ENCODE measurements at places on chromosomes 13 and 19.
A peak's percentile ranks its signal among the peaks of the same experiment; 100 is the strongest.

DNA sequence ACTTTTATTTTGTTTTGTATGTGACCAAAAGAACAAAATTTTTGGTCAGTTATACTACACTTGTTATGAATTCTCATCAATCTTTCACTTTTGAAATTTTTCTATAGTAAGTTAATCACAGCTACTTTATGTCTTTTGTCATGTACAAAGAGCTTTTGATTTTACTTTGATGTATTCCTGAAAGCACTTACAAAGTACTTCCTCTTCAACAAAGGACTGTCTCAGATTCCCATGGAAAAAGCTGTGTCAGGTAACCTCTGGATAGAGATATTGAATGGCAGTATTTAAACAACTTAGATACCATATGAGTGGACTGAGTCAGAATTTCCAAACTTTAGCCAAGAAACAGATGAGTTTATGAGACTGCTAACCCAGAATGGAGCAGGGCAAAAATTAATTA, 689.3 kb upstream of the ATXN8OS start:
- no peak for DNase-seq

DNA sequence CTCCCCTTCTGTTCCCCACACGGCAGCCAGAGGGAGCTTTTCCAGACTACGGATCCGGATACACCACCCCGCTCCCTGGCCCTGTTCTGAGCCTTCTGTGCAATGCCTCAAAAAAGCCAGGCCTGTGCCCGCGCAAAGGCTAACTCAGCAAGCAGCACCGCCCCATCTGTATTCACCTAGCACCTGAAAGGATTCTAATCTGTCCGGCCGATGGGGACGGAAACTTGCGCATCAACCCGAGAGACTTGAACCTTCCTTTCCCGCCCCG, 589 bp downstream of the ZBTB45 start:
- peak; percentile 54 for DNase-seq

DNA sequence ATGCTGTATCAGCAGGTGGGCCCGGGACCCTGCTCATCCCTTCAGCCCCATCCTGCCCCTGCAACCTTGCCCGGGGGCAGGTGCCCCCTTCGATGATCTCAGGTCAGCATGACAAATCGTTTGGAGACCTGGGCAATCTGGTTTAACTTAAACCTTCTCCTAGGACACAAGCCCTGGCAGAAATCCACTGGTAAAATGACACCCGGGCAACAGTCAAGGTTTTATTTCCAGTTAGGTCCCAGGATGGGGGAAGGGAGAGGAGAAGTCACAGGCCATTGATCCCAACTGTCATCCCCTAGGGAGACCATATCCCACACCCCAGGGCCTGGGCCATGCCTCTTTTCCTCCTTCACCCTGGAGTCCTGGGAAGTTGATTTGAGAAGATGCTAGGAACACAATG, 1.8 kb upstream of the PLIN5 start:
- no peak for DNase-seq

DNA sequence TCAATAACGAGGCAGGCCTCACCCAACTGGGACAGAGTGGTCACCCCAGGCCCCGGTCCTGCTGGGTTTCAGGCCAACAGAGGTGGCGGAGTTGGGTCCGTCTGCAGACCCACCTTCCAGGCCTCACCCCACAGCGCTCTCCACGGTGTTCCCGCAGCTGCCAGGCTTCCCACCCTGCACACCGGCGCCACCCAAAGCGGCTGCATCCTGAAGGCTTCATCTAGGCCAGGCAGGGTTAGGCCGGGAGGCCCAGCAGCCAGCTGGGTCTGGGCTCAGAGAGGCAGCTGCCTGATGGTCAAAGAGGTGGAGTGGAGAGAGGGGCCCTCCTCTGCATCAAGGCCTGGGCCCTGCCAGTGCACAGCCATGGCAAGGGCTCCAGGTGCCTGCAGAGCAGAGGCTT, 44.1 kb downstream of the EPSTI1 start:
- no peak for DNase-seq

DNA sequence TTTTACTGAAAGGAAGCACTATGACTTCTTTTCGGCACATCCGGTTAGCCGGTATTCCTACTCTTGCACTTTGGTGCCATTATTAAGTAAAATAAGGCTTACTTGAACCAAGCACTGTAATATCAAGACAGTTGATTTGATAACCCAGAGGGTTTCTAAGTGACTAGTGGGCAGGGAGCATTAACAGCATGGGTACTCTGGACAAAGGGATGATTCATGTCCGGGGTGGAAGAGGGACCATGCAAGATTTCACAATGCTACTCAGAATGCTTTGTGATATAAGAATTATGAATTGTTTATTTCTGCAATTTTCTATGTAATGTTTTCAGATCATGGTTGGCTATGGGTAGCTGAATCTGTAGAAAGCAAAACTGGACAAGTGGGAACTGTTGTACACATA, 282.1 kb downstream of the TDRD3 start:
- DNase-seq = no peak

GRCh38 chr13:107339209-107339608, 771.3 kb upstream of the ARGLU1 start:
- DNase-seq = no peak

DNA sequence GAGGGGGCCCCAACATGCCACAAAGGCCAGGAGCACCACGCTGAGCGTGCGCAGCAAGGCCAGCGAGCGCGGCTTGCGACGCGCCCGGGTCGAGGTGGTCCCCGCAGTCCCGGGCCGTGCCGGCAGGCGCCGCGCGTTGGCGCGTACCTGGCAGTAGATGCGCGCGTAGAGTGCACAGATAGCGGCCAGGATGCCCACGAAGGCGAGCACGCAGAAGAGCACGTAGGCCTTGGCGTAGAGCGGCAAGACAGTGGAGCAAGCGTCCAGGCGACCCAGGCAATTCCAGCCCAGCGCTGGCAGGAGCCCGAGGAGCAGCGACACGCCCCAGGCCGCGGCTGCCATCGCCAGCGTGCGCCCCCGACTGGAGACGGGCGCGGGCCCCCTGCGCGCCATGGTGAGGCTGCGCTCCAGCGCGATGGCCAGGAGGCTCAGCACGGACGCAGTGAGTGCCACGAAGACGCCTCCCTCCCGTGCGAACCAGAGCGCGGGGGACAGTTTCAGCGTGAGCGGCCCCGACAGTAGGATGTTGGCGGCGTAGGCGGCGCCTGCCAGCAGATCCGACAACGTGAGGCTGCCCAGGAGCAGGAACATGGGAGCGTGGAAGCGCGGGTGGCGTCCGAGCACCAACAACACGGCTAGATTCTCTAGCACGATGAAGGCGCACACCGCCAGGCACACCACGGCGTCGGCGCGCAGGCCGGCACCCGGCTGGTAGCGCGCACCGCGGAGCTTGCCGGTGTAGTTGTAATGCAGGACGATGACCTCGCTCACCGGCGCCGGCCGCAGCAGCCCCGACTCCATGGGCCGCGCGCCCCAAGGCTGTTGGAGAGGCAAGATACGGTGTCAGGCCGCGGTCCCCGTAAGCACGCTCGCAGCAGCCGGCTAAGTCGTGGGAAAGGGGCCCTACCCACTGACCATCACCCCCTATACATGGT, 2.8 kb downstream of the S1PR5 start:
- DNase-seq = no peak

GRCh38 chr13:38381890-38382289, 32.2 kb downstream of the UFM1 start:
- no peak for DNase-seq

- DNase-seq = no peak
Measured at GRCh38 chr13:73837147-73837546, 297.1 kb downstream of the KLF12 start.

GRCh38 chr19:16773939-16774338, 54.3 kb downstream of the NWD1 start:
- DNase-seq = no peak

GRCh38 chr13:77893066-77893465, 25.6 kb downstream of the EDNRB start:
- DNase-seq = no peak

GRCh38 chr13:95546919-95547318, 5.6 kb upstream of the CLDN10 start:
- DNase-seq = no peak

DNA sequence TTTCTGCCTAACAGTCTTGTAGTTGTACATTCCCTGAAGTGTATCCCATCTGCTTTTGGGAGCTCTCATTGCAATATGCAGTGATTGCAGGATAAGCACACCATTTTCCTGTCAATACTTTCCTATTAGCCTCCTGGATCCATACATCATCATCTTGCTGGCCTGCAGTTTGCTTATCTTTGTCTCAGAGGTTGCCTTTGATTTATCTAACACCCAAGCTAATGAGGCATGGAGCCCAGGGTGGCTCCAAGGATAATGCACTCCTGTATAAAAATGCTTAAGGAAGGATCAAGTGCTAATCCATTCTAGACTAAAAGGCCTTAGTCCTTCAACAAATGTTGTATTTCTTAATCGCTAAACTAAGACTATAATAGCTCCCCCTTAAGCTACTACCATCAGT, 161.6 kb upstream of the OBI1 start:
- no peak for DNase-seq

GRCh38 chr13:46361276-46361934, 25.6 kb downstream of the RUBCNL start:
- no peak for DNase-seq

GRCh38 chr19:23273022-23273589, 22.9 kb upstream of the ZNF724 start:
- no peak for DNase-seq

GRCh38 chr13:50882816-50883435, 26.7 kb upstream of the RNASEH2B start:
- DNase-seq = no peak

DNA sequence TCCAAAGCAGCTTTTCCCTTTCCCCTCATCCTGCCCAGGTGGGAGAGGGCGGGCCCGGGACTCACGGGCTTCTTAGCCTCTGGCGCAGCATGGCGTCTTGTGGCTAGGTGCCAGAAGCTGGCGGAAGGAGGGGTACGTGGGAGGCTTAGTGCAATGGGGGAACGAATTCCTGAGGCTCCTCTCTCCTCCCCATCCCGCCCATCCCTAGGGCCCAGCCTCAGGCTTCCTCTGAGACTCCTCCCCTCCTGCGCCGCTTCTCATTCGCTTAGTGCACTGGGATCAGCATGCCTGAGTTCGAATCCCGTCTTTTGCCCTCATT, 297.8 kb downstream of the ZNF536 start:
- no peak for DNase-seq

DNA sequence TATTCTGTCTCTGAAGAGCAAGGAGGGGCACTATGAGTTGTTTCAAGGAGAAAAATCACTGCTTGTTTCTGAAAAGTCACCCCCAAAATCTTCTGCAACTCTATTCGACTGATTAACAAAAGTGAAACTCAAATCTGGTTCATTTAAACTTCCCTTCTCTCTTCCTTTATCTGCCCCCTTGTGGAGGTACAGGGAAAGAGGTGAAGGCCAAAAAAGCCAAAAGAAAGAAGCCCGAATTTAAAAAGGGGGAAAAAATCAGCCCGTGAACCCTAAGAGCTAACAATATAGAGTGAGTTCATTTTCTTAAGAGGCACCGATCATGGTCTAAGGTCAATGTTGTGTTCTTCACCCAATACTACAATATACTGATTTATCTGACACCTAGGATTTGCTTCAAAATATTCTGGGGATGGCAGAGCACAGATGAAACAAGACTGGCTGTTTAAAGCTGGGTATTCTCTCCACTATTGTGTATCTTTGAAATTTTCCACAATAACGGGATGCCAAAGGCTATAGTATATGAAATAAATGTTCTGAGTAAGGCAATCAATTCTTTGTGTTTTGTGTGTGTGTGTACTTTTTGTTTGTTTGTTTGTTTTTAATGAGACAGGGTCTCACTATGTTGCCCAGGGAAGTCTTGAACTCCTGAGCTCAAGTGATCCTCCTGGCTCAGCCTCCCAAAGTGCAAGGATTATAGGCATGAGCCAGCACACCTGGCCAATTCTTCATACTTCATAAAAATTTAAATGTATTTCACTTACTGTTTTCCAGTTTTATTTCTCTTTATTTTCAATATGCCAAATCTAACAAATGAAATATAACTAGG, 55.0 kb upstream of the EEF1AKMT1 start:
- peak; percentile 70 for DNase-seq

GRCh38 chr13:51770681-51771417, 33.1 kb downstream of the DHRS12 start:
- DNase-seq = no peak

GRCh38 chr13:97249093-97249795, 27.1 kb downstream of the MBNL2 start:
- no peak for DNase-seq

- DNase-seq = no peak
Measured at GRCh38 chr13:23744315-23744714, 144.9 kb downstream of the MIPEP start.

Data from tibial nerve (tissue), 4 donors.